Esophagus mucosa (tissue), 1 donor: ENCODE measurements at places on chromosomes 16 and 17.

DNA sequence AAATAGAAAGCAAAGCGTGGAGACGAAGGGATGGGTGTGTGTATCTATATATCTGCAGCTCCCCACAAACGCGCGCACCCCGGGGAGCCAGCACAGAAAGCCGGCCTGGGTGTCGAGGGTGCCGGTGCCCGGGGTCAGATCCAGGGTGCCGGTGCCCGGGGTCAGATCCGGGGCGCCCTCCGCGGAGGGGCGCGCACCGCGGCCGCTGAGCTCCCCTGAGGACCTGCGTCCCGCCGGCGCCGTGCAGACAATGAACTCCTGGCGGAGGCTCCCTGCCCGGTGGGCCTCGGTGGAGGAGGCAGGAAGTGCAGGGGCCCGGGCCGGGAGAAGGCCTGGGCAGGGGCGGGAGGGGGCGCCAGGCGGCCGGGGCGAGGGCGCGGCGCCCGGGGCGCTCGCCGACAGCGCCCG is 1.1 kb downstream of the ZNF423 start:
- no peak for ATAC-seq

GRCh38 chr16:52383119-52383518 is 163.8 kb downstream of the TOX3 start:
- ATAC-seq = no peak

GRCh38 chr16:23768581-23768980 is 13.8 kb downstream of the CHP2 start:
- peak; percentile 79 for ATAC-seq

DNA sequence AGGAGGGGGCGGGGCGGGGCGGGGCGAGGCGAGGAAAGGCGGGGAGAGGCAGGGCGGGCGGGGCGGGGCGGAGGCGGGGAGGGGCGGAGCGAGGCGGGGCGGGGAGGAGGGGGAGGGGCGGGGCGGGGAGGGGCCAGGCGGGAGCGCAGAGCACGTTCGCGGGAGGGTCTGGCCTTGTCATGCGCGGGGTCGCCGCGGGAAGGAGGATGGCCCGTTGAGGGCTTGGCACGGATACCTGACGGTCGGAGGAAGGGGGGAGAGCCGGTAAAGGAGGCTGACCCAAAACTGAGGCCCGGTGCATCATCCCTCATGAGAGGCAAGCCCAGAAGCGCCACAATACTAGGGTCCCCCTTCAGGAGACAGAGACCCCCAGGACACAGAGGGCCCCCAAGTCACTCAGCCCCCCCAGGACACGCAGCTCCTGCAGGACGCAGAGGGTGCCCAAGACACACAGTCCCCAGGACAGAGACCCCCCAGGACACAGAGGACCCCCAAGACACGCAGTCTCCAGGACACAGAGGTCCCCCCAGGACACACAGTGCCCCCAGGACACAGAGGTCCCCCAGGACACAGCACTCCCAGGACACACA is 593 bp upstream of the WDR45B start:
- ATAC-seq = peak; percentile 21

- ATAC-seq = peak; percentile 30
Measured at GRCh38 chr17:164303-165235, 16.9 kb downstream of the DOC2B start.

DNA sequence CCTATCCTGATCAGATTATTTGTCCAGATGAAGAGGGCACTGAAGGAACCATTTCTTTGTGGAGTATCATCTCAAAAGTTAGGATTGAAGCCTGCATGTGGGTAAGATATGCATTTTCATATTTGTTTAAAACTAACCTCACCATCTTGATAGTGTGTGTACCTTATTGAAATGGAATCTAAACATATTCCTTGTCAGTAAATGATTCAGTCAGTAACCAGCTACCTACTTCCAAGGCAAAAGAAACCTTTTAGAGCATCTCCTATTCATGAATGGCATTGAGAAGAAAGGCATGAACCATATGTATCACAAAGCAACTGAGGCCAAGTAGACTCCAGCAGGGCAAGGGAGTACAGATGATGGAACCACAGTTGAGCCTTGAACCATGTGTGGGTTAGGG is 57.6 kb downstream of the VMP1 start:
- no peak for ATAC-seq

- ATAC-seq = peak; percentile 74
Measured at GRCh38 chr17:82287868-82288801, 14.6 kb upstream of the CSNK1D start.

GRCh38 chr17:76968707-76969597 is 100.7 kb downstream of the MGAT5B start:
- ATAC-seq = peak; percentile 42

GRCh38 chr17:39134878-39135277 is 16.6 kb downstream of the PLXDC1 start:
- ATAC-seq = no peak

DNA sequence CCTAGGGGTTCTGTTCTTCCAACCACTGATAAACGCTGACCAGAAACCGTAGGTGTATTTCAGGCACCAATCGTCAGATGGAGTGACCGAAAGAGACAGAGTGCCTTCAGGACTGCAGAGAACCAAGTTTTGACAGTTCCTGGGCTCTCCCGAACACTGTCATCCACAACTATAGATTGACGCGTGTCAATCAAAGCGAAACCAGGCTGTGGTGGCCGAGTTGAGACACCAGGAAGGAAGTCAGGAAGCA is 11.9 kb upstream of the AURKB start:
- ATAC-seq = no peak

DNA sequence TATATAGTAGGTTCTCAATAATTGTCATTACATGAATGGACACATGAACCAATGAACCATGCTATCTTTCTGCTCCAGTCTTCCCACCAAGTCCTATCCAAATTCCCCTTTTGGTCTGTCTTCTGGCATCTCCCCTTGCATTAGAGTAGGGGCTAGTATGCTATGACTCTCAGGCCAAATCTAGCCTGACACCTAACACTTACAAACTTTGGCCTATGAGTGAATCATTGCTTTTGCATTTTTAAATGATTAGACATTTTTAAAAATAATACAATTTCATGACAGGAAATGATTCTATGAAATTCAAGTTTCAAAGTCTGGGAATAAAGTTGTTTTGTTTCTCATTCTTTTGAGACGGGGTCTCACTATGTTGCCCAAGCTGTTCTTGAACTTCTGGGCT is 102.5 kb upstream of the MAF start:
- ATAC-seq = no peak

DNA sequence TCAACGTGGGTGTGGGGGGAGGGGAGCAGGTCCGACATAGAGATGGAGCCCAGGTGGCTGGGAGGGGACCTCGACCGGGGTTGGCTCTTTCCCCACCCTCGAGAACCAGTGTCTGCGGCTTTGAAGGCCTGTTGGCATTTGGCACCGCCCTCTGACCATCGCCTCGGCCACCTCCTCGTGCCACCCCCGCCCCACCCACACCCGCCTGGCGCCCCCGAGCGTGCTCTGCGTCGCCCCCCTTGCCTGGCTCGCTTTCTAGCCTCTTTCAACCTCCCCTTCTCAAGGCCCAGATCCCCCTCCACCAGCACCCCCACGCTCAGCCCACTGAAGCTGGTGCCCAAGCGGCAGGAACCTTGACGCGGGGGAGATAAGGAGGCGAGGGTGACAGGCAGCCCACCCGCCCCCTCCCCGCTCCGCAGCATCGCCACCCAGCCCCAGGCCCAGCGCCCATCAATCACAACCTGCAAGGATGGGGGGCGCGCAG is 619 bp downstream of the CACNB1 start:
- no peak for ATAC-seq

GRCh38 chr16:13181432-13181831 is 280.0 kb downstream of the SHISA9 start:
- no peak for ATAC-seq

GRCh38 chr17:78607038-78607437 is 29.8 kb upstream of the DNAH17 start:
- ATAC-seq = no peak

DNA sequence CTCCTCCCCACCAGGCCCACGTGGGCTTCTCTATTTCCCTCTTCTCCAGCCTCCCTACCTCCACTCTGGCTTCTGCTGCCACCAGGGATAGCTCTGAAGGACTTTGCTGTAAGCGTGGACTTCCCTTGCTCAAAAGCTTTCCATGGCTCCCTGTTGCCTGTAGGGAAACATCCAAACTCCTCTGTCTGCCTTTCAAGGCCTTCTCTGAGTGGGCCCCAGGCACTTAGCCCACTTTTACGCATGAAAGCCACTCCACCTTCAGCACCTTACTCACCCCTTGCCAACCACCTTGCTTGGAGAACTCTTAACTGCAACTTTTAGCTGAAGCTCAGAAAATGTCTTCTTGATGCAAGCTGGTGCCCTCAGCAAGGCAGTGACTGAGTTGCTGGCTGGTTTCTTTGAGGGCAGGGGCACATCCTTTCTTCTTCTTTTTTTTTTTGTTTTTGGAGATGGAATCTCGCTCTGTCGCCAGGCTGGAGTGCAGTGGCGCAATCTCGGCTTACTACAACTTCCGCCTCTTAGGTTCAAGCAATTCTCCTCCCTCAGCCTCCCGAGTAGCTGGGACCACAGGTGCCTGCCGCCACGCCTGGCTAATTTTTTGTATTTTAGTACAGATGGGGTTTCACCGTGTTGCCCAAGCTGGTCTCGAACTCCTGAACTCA is 52.0 kb upstream of the DLX4 start:
- no peak for ATAC-seq

GRCh38 chr17:4856937-4857314 is 23.8 kb downstream of the MINK1 start:
- no peak for ATAC-seq

- ATAC-seq = no peak
Measured at GRCh38 chr17:73647772-73648542, 3.7 kb upstream of the SDK2 start.

GRCh38 chr16:79082970-79083369 is 517.6 kb downstream of the MAF start:
- ATAC-seq = no peak

DNA sequence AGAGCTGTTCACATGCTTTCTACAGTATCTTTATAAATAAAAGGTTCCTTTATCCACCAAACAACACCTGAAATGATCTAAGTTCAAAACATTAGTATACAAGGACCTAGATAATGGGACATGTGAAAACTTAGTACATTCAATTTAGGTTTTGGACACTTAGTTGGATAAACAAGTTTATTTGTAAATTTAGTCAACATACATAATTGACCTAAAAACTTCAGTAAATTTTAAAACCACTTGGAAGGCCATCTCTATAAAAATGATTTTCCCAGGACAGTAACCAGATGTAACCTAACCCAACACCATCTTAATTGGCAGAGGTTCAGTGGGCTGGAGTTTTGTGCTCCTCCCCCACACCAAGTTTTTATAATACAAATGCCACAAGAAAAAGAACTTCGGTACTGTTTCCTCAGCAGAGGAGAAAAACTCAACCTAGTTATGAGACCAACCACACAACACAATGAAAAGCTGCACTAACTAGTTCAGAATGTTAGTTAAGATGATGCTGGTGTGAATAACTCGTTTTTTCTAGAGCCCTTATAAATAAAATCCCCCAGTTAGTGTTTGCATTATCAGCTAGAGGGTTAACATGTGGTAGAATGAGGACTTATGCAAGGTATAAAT is 7.2 kb upstream of the UNK start:
- ATAC-seq = no peak

GRCh38 chr16:68781784-68782183 is 44.7 kb downstream of the CDH1 start:
- no peak for ATAC-seq

DNA sequence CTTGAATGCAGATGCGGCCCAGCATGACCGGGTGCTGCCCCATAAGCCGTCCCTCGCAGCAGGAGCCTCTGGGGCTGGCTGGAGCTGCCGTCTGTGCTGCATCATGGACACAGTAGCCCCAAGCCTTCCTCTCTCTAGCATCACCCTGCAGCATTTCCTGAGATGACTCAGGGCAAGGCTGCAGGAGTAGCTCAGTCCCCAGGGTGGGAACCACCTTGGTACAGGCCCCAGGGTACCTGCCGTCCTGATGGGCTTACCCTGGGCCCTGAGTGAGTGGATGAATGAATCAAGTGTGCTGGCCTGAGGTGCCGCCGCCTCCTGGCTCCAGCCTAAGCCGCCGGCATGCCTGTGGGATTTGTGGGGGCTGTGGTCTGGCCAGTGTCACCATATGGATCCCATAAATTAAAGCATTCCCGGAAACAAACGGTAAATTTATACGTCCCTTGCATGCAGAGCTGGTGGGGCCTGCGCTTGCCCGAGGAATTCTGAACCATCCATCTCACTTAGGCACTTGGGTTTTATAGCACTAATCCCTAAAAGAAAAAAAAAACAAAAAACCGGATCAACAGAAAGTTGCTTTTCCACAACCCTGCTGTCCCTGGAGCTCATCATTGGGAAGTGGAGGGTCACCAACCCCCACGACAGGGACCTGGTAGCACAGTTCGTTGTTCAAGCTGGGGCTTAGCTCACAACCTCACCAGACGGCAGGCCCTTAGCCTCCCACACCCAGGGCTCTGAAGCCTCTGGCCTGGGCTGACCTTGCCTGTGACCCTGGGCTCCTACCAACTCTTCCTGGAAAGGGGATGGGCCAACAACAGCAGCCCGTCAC is 242.6 kb upstream of the CIBAR2 start:
- peak; percentile 50 for ATAC-seq

- ATAC-seq = no peak
Measured at GRCh38 chr17:17167356-17167755, 38.8 kb downstream of the PLD6 start.
